ENCODE measurements at places on chromosomes 12 and 14. TPM values are rescaled to one million over a fixed set of nuclear protein-coding genes. Genes with fewer than 3 reads are reported as not detected.

CBX5 gene
- total RNA-seq: 47.0 TPM

MAX gene
- total RNA-seq: 46.4 TPM

TDG gene
- total RNA-seq: 20.0 TPM

UBE3B gene
- total RNA-seq: 65.1 TPM

PTCSC3 gene
- not detected for total RNA-seq

PAX9 gene
- total RNA-seq: 0.52 TPM

FLVCR2 gene
- total RNA-seq: 0.69 TPM

BBOF1 gene
- total RNA-seq: 6.0 TPM

SIX6 gene
- not detected for total RNA-seq

A2M gene
- 4.2 TPM for total RNA-seq

RDH12 gene
- total RNA-seq: not detected

KRT82 gene
- total RNA-seq: not detected

SYT1 gene
- total RNA-seq: 25.2 TPM

PLA2G1B gene
- total RNA-seq: not detected

NELL2 gene
- total RNA-seq: not detected

ISCA2 gene
- 7.3 TPM for total RNA-seq

CEBPE gene
- total RNA-seq: not detected

KRT6C gene
- total RNA-seq: not detected

KRT73 gene
- not detected for total RNA-seq

HVCN1 gene
- 2.3 TPM for total RNA-seq

ERP27 gene
- not detected for total RNA-seq

SERPINA3 gene
- total RNA-seq: 9.7 TPM

B3GNT4 gene
- 0.59 TPM for total RNA-seq

PMCH gene
- total RNA-seq: 0.30 TPM

FGF6 gene
- total RNA-seq: not detected

MIP gene
- total RNA-seq: 0.13 TPM

ACTR6 gene
- 15.6 TPM for total RNA-seq

MYO1A gene
- 0.53 TPM for total RNA-seq

ACOT6 gene
- not detected for total RNA-seq

TAS2R42 gene
- not detected for total RNA-seq

CIDEB gene
- 1.6 TPM for total RNA-seq

GAS2L3 gene
- 11.5 TPM for total RNA-seq

NKX2-1 gene
- total RNA-seq: not detected
